ENCODE measurements at places on chromosomes 4 and X.

- DNase-seq: peak; percentile 18
Observed at GRCh38 chr4:74267998-74268606, 40.2 kb upstream of the EPGN start.

DNA sequence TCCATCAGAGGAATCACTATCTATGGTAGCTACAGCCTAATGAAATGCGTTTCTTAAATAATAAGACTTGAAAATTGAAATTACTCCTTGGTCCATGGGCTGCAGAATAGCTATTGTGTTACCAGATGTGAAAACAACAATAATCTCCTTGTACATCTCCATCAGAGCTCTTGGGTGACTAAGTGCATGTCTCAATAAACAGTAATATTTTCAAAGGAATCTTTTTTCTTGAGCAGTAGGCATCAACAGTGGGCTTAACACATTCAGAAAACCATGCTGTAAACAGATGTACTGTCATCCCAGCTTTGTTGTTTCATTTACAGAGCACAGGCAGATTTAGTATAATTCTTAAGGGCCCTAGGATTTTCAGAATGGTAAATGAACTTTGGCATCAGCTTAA, 67.3 kb downstream of the GLUD2 start:
- no peak for DNase-seq

GRCh38 chr4:109916027-109916409, 3.3 kb downstream of the EGF start:
- no peak for DNase-seq

GRCh38 chr4:57877047-57877458, 766.9 kb upstream of the IGFBP7 start:
- no peak for DNase-seq

DNA sequence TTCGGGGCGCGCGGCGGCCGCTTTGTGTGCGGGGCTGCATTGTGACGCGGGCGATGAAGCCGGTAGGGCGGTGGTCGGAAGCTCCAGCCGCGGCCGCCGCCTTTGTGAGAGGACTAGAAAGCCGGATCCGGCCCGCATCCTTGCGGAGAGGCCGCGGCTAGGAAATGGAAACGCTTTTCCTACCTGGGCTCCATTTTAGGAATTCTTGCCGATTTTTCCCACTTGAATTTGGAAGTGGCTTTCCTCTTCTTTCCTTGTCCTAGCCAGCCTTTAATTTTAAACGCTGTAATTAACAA, 708 bp downstream of the TMSB4X start:
- DNase-seq: no peak

GRCh38 chr4:168710353-168710946, 213.6 kb downstream of the PALLD start:
- DNase-seq: peak; percentile 66
